NCI-H1417 (cell line): ENCODE measurements at places on chromosomes 2 and 18.

DNA sequence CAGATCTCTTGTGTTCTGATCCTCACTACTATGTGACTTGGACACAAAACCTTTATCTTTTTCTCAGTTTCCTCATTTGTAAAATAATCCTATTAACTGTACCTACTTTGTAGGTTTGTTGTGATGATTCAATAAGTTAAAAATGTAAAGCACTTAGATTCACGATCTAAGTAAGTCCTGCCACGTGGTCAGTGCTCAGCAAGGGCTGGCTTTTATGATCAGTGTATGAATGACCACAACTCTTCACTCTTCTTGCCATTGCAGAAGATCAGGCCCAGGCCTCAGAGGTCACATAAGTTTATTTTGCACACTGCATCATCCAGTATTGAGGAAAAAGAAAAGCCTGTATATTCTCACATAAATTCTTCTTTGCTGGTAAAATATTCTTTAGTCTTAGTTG lies 1192.5 kb upstream of the ACVR2A start:
- DNase-seq: no peak

GRCh38 chr18:24875286-24875685 lies 414.8 kb downstream of the HRH4 start:
- no peak for DNase-seq

DNA sequence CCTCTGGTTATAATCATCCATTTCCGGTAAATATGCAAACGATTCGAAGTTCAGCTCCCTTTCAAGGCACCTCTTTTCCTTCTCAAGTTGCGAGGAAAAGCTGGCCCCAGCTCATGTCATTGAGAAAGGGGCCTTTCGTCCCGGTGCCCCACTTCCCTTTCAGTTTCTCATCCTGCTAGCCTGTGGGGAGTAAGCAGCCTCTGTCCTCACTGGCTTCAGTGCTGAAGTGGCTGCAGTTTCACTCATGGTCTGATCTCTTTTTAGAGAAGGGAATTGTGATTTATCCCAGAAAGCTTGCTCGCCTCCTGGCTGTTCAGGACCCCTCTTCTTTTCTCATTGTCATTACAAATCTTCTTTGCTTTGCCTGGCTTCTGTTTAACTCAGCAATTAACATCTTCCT lies 207.5 kb downstream of the NR4A2 start:
- no peak for DNase-seq

GRCh38 chr2:237873421-237873831 lies 14.0 kb downstream of the RAMP1 start:
- no peak for DNase-seq

DNA sequence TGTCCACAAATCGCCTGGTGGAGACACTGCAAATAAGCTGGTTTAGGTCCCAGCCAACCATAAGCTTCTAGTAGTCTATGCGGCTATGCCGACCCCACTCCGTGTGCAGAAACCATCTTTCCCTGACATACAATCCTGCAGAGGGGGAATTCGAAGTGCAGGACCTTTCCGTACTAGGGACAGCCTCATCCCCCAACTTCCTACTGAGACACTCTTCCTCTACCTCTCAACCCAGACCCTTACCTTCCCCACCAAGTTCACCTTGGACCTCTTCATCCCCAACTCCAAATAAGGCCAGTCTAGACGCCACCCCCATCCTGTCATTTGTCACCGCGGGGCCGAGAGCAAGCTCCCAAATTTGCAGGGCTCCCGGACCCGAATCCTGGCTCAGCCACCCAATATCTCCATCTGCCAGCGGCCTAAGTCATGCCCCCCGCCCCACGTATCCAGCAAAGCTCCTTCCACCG lies 496 bp downstream of the SUCLG1 start:
- DNase-seq: peak; percentile 37

DNA sequence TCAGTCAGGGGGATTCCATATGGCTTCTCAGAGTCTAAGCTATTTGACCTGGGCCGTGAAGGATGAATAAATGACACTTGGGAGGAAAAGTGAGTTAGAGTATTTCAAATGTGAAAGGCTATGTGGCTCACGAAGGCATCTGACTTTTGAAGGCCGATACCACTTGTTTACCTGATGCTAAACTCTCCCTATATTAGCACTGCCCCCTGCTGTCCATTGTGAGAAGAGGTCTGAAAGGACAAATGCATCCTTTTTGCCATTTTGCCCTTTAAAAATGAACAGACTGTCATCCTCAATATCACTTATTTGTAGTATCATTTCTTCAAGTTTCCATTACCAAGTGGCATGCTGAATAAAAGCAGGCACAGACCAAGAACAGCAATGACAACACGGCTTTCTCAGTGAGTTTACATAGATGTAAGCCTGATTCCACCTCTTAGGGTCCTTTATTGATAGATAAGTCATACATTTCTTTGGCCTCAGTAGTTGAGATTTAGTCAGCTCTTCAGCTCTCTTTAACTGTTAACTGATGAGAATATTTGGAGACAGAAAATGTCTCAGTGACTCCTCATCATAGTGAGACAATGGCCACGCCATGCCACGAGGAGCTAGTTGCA lies 40.1 kb downstream of the DOCK10 start:
- DNase-seq: peak; percentile 16

GRCh38 chr18:45090526-45091140 lies 409.9 kb downstream of the SETBP1 start:
- no peak for DNase-seq

DNA sequence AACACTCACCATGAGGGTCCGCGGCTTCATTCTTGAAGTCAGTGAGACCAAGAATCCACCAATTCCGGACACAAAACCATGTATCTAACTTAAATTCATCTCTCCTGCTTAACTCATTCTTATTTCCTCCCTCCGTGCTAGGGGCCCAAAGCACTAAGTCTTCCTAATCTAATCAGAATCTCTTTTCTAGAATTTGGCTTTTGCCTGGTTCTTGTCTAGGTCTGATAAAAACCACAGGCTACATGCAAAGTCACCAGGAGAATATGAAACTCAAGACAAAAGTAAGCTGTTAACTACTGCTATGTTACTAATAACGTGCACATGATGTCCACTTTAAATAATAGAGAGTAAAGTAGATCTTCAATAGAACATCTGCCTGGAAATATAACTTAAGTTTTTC lies 69.9 kb downstream of the TRIP12 start:
- DNase-seq: no peak

DNA sequence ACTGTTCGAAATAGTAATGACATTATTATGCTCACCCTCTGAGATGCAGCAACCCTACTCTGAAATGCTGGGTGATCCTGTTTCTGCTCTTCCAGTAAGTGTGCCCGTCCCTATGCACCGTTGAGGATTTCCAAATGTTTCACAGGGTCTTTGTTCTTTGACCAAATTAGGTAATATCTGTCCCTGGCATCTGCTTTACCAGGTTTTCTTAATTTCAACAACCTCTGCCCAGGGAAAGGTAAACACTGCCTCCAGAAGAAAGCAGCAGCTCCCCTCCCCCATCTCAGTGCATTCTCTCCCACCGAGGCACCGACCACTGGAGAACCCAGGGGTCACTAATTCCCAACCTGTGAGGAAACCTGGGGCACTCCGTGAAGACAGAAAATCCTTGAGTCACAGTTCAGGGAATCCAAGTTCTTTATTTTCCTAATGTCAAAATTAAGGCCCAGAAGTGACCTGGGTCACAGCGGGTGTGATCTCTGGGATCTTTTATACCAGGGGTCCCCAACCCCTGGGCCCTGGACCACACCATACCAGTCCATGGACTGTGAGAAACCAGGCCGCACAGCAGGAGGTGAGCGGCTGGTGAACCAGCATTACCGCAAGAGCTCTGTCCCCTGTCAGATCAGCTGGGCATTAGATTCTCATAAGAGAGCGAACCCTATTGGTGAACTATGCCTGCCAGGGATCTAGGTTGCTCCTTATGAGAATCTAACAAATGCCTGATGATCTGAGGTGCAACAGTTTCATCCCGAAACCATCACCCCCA lies 1.2 kb upstream of the GRB14 start:
- no peak for DNase-seq

GRCh38 chr2:69741575-69742321 lies at the start of gene ANXA4:
Gene ANXA4 (plus strand): TSS chr2:69742134. CDS start chr2:69781566, 39,432 bp downstream.
- peak; percentile 71 for DNase-seq
